T-helper 2 cell treated with Interferon-gamma antibody and Interleukin-4, amounts not matched to agents 5 μg/mL and 100 μg/mL, for 36 hours (primary cell): ENCODE measurements at places on chromosomes 2 and 18.

DNA sequence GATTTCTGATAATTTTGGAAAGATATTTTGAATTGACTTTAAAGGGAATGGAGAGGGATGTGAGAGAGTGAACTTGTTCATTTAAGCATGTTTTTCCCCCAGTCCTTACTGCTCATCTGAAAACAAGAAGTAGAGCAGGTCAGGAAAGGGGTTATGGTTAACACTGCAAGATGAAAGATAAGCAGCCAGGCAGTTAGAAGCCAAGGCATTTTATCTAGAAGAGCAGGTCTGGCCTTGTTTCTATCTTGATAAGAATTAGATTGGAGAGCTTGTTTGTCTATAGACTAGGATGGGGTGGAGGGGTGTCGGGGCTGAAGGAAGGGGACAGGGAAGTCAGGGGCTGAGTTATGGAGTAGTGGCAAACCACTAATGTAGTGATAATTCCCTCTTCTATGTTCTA, 171.6 kb downstream of the IKZF2 start:
- no peak for DNase-seq

GRCh38 chr18:49048396-49049020, 97.7 kb upstream of the SMAD7 start:
- no peak for DNase-seq

DNA sequence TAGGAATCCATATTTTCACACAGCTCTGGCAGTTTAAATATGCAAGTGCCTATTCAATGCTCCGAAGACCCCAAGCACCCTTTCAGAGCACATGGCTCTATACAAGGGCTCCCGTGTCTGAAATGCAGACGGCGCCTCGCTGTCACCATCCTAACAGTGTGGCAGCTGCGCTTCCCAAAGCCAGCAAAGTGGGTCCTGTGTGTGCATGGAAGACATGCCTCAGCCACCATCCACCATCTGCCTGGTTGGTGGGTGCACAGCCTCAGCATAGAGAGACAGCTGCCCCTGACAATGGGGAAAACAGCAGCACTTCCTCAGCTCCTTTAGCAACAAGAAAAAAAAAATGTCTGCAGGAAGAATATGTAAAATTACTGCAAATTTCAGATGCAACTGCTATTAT, 218.1 kb downstream of the SP3 start:
- no peak for DNase-seq

- DNase-seq: no peak
Observed at GRCh38 chr18:7038330-7038851, 79.2 kb downstream of the LAMA1 start.

DNA sequence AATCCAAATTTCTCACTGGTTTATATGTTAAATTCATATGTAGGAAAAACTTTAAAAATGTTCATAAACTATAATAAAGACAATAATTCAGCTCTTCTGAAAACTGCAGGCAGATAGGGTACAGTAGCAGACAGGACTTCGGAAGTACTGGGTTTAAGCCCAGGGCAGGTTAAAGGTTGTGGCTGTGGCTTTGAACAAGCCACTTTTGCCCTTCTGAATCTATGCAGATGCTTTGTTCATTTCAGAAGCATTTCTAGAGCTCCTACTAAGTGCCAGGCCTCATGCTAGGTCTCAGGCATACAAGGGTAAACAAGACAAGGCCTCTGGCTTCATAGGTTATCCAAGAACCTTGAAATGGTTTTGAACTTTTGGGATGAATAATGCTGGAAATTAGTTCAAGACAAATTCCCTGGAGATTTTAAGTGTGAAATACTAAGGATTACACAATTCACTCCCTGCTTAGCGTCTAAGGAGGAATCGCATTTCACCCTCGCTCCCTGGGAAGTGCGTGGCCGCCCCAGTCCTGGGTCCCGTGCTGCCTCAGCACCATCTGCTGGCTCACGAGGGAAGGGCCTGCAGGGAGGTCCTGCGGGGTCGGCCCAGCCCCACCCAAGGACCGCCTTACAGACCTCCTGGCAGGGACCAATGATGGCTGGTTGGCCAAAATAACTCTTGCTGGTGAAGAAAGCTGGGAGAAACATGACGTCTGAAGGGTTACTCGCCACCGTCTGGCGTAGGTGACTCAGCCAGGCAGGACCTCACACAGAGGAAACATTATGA, 67.7 kb upstream of the L3MBTL4 start:
- no peak for DNase-seq

- DNase-seq: no peak
Observed at GRCh38 chr2:240500561-240501423, 57.0 kb downstream of the ANKMY1 start.

DNA sequence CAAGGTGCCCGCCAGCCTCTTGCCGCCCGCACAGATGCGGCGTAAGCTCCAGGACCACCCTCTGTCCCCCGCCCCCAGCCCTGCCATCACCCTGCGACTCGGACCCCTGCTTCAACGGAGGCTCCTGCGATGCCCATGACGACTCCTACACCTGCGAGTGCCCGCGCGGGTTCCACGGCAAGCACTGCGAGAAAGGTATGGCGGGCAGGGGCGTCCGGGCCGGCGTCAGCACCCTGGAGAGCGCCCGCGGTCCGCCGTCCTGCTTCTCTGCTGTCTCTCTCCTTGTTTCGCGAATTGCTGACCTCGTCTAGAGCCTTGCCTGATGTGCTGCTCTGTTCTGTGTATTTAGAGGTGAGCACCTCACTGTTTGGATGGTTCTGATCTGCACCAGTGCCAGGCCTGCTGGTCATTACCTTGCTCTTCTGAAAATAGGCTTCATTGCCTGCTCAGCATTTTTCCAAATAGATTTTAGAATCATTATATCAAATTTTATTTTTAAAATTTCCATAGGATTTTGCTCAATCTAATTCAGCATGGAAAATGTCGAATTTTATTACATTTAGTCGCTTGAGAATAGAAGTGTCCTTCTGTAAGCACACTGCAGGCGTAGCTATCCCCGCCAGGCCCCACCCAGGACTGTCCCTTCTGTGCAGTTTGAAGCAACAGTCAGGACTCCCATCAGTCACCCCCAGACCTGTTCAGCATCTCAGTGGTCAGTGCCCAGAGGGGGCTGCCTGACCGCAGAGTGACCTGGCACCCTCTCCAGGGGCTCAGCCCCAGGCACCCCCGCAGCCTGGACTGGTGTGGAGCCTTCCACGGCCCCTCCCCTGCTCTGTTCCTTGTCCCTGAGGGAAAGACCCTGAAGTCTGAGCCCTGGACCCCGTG, 51.6 kb downstream of the SNED1 start:
- DNase-seq: no peak

DNA sequence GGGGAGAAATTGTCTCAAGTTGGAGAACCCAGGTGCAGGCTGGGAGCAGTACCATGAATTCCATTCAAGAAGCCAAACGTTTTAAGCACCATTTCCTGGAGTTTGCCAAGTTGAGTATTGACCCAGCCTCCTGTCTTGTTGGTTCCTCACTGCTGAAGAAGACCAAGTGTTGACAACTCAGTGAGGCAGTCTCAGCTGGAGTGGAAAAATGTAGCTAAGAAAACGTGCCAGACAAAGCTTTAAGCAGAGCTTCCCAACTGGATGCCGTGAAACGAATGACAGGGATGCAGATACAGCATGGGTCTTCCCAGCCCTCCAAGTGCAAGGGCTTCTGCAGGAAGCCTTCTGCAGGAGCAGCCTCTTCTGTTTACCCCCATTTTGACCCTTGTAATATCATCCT, 778 bp upstream of the INPP1 start:
- DNase-seq: no peak

DNA sequence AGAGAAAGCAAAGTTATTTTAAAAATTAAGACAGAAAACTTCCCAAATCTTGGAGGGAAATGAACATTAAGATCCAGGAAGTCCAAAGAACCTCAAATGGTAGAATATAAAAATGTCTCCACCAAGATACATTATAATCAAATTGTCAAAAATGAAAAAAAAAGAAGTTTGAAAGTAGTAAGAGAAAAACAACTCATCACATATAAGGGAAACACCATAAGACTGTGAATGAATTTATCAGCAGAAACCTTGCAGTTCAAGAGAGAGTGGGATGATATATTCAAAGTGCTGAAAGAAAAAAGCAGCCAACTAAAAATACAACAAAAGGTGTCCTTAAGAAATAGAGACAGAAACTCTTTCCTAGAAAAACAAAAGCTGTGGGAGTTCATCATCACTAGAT, 73.0 kb downstream of the L3MBTL4 start:
- DNase-seq: no peak

GRCh38 chr2:176088048-176088936, 4.2 kb upstream of the HOXD13 start:
- no peak for DNase-seq

- peak; percentile 69 for DNase-seq
Observed at GRCh38 chr18:2847317-2848246, 776 bp downstream of the EMILIN2 start.

- peak; percentile 19 for DNase-seq
Observed at GRCh38 chr2:174901075-174901474, 104.1 kb downstream of the CHN1 start.

- DNase-seq: no peak
Observed at GRCh38 chr2:187783446-187783845, 229.2 kb upstream of the TFPI start.

DNA sequence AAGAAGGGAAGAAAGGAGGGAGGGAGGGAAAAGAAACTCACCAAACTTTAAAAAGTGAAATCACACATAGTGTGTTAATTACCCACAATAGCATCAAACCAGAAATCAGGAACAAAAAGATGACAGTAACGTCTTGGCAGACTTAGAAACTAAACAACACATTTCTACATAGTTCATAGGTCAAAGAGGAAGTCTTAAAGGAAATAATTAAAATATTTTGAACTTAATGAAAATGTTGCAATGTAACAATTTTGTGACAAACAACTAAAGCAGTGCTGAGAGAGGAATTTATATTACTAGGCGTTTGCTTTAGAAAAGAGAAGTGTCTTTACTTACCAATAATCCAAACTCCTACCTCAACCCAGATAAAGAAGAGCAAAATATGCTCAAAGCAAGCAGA, 505.0 kb upstream of the ID2 start:
- no peak for DNase-seq

DNA sequence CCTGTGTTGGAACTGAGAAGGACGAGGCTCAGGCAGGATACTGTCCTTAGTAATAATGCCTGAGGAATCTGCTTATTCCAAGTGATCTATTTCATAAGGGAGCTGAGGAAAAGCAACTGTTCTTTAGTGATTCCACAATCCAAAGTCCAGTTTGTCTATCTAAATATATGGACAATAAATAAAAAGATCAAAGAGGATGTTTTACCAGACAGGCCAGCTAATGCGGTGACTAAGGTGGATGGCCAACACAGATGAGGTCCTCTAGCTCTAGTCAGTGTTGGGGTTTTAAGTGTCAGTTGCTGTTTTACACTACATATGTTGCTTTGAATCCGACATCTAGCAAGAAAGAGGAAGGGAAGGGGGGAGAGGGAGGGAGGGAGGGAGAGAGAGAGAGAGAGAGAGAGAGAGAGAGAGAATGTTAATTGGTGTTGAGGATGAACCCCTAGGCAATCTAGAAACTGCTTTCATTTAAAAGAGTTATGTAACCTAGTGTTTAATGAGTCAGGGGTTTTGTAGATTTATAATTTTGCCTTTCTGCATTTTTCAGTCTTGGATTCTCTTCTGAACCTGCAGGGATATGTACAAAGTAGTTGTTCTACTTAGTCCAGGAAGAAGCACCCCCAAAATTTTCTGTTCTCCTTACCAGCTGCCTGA, 27.0 kb upstream of the SCN1A start:
- no peak for DNase-seq

DNA sequence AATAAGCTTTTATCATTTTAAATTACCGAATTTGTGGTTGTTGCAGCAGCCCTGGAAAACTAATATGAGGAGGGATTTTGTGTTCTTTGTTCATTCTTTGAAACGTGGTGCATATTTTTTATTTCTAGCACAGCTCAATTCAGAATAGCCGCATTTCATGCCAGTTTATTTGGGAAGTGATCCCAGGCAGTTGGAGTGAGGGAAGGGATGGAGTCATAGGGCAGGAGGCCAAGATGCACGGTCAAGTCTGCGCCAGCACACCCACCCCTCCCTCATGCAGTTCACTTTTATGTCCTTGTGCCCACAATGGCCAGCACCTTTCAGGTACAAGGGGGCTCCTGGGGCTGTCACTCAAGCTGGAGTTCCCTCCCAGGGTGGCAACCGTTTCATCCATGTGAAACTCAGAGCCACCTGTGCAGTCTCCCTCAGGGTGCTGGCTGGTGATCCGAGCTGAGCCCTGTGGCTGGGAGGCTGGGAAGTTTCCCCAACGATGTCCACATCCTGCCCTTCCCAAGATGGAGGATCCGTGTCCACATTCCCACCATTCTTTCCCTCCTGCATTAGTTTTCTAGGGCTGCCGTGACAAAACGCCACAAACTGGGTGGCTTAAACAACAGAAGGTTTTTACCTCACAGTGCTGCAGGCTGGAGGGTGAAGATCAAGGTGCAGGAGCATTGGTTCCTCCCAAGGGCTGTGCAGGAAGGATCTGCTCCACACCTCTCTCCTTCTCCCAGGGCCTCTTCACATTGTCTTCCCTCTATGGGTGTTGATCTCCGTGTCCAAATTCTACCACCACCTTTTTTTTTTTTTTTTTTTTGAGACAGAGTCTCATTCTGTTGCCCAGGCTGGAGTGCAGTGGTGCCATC, 68.5 kb upstream of the ITGA6 start:
- DNase-seq: no peak

DNA sequence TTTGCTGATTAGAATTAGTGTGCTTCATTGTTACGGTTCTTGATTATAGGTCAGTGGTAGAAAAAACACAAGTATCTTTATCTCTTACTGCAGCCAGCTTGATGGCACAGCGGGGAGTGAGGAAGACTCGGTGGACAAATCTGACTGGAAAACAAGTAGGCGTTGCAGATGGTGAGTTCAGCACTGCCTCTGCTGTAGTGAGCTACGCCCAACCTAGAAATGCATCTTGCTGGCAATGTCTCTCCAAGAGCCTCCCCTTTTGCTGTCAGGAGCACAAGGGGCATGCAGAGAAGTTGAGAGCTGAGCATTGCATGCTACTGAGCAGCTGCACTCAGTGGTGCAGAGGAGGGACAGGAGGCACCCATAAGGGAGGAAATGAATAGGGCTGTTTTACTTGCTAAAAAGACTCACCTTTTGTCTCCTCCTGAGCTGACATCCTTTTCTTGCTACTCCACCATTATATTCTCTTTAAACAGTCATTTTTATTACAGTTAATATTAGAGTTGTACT, 977.3 kb upstream of the ACVR2A start:
- no peak for DNase-seq

- no peak for DNase-seq
Observed at GRCh38 chr2:217901835-217902378, 100.9 kb downstream of the TNS1 start.

DNA sequence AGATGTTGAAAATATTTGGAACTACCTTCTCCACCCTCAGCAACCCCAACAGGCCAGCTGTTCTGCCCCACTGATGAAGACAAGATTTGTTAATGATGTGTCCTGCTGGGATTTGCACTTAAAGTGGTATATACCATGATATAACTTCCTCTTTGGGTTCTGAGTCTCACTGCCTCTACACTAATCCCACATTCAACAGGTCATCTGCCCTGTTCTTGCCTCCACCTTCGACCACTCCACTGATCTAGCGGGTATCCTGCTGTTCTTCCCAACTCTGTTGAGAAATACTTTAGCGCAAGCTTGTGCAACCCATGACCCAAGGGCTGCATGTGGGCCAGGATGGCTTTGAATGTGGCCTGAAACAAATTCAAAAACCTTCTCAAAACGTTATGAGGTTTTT, 72.7 kb downstream of the LRP1B start:
- no peak for DNase-seq

GRCh38 chr2:18093196-18093595, 214.7 kb downstream of the KCNS3 start:
- DNase-seq: no peak

GRCh38 chr2:69026026-69026425, 13.0 kb downstream of the ANTXR1 start:
- DNase-seq: peak; percentile 28
